ENCODE measurements at places on chromosomes 7 and 10. TPM values are rescaled to one million over a fixed set of nuclear protein-coding genes. Genes with fewer than 3 reads are reported as not detected.
A peak's percentile ranks its signal among the peaks of the same experiment; 100 is the strongest.

PSMG3 gene
- total RNA-seq: 28.3 TPM

GRCh38 chr7:107659666-107660065 is 962 bp upstream of the SLC26A4 start:
- H3K36me3 ChIP-seq: no peaks in the 10 kb centered on the region
- H3K4me3 ChIP-seq: peak overlapping the region; percentile 76
- no peak for DNase-seq
- H3K27ac ChIP-seq: no peak overlapping the region

SPDYE1 gene
- total RNA-seq: not detected

CLDN4 gene
- 18.6 TPM for total RNA-seq

CDC14C gene
- 0.54 TPM for total RNA-seq

CACNA2D1 gene
- total RNA-seq: 33.7 TPM

ZNF746 gene
- 12.9 TPM for total RNA-seq

DNA sequence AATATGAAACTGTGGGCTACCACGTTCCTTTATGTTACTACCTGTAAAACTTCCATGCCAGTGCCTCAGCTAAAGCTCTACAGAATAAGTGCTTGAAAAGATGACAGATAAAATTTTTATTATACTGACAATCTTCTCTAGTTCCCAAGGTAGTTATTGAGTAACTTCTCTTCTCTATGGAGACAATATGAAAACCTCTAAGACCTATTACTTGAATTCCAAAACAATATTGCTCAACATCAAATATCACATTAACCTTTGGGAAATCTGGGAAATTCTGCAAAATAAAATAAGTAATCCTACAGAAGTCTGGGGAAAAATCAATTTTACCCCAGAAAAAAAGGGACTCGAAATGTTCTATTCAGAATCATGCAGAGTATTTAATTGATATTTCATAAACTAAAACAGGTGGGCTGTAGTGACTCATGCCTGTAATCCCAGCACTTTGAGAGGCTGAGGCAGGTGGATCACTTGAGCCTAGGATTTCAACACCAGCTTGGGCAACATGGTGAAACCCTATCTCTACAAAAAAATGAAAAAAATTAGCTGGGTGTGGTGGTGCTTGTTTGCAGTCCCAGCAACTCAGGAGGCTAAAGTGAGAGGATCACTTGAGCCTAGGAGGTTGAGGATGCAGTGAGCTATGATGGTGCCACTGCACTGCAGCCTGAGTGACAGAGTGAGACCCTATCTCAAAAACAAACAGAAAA is 23.8 kb upstream of the ANK3 start:
- no peaks in the 10 kb centered on the region for H3K36me3 ChIP-seq
- no peak for DNase-seq
- no peaks in the 10 kb centered on the region for H3K4me1 ChIP-seq
- no peak overlapping the region for H3K4me3 ChIP-seq
- peaks cover 13% of the 10 kb centered on the region for H3K27me3 ChIP-seq

FRAT1 gene
- total RNA-seq: 6.1 TPM

DNA sequence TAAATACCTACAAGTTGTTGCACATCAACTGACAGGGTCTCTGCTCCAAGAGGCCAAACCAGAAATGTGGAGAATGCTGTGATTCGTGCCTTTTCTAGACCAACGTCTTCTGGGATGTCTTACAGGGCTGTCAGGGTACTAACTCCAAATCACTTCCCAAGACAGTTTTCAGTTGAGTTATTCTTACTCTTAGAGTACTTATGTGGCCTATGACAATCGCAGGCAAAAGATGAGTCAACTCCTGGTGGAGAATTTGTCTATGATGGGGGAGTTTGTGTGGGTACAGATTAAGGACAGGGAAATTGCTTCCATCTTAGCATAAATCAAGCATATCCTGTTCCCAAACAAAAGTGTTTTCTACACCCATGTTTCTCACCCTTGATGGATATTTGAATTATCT is 734.8 kb downstream of the TNS3 start:
- no peak for DNase-seq
- H3K36me3 ChIP-seq: no peaks in the 10 kb centered on the region
- H3K27ac ChIP-seq: no peak overlapping the region
- no peaks in the 10 kb centered on the region for H3K4me1 ChIP-seq
- H3K27me3 ChIP-seq: no peaks in the 10 kb centered on the region

OR2A12 gene
- not detected for total RNA-seq

DNA sequence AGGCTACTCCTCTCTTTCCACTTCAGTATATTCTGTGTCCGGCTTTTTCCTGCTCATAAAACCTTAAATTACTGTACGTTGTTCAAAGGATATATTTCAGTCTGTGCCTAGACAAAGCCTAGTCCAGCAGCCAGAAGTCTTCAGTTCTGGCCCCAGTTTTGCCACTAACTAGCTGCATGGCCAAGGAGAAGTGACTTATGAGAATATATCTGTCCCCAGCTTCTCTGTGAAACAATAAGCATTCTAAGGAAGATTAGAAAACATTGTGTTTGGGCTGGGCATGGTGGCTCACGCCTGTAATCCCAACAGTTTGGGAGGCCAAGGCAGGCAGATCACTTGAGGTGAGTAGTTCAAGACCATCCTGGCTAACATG is 105.0 kb upstream of the HDAC9 start:
- H3K27me3 ChIP-seq: no peaks in the 10 kb centered on the region
- peaks cover 13% of the 10 kb centered on the region for H3K4me1 ChIP-seq
- DNase-seq: no peak
- H3K4me3 ChIP-seq: no peak overlapping the region

DNA sequence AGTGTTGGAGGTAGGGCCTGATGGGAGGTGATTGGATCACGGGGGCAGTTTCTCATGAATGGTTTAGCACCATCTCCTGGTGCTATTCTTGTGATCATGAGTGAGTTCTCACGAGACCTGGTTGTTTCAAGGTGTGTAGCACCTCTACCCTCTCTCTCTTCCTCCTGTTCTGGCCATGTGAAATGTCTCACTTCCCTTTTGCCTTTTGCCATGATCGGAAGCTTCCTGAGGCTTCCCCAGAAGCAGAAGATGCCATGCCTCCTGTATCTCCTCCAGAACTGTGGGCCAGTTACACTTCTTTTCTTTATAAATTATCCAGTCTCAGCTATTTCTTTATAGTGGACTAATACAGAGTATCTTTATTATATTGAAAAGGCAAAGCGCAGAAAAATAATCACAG is 90.1 kb downstream of the FAM171A1 start:
- H3K36me3 ChIP-seq: no peaks in the 10 kb centered on the region
- no peak for DNase-seq
- no peaks in the 10 kb centered on the region for H3K4me1 ChIP-seq
- H3K4me3 ChIP-seq: no peak overlapping the region
- no peaks in the 10 kb centered on the region for H3K27me3 ChIP-seq

COBL gene
- 51.9 TPM for total RNA-seq

DNA sequence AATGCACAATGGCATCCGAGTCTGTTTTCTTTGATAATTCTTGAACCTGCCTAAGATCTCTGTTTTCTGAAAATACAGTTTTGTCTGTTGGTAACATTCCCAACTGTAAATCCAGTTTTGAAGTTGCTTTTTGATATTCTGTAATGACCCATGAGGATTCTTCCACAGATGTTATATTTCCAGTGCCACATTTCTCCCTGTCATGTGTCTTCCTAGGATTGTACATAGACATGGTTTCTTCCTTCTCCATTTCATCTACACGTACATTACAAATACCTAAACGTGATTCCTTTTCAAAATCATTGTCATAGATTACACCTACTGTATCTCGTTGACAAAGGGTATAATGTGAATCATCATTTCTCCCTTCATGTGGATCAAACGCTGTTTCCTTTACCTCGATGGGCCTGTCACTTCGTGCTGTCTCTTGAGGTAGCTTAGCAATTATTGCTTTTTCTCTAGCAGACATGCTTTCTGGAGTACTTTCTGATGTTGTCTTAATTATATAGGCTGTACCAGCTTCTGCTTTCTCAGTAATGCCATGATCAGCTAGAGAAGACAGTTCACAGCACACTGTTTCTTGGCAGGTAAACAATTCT is 40.3 kb downstream of the PPP1R3A start:
- no peaks in the 10 kb centered on the region for H3K27me3 ChIP-seq
- H3K27ac ChIP-seq: no peak overlapping the region
- no peak for DNase-seq
- no peaks in the 10 kb centered on the region for H3K36me3 ChIP-seq

- DNase-seq: no peak
- H3K4me1 ChIP-seq: no peaks in the 10 kb centered on the region
- H3K4me3 ChIP-seq: no peak overlapping the region
- no peaks in the 10 kb centered on the region for H3K27me3 ChIP-seq
These were observed 937.7 kb downstream of the SORCS1 start for GRCh38 chr10:106226828-106227227.

DNA sequence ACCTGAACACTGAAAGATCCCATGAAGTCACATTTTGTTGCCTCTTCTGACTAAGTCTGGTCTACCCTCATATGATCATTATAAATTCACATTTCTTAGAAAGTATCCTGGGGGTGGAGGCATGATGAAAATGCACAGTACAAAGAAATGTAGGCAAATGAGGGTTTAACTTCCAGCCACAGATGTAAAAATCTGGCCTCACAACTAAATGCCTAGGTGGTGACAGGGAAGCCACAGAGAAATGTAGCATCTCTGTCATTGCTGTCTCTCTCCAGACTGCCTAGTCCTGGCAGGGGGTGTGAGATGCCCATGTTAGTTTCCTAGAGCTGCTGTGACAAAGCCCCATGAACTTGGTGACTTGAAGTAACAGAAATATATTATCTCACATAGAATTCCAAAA is 395.9 kb downstream of the SORCS3 start:
- DNase-seq: no peak
- no peak overlapping the region for H3K4me3 ChIP-seq
- no peaks in the 10 kb centered on the region for H3K36me3 ChIP-seq
- no peak overlapping the region for H3K27ac ChIP-seq
- no peaks in the 10 kb centered on the region for H3K4me1 ChIP-seq
- H3K27me3 ChIP-seq: no peaks in the 10 kb centered on the region

DNA sequence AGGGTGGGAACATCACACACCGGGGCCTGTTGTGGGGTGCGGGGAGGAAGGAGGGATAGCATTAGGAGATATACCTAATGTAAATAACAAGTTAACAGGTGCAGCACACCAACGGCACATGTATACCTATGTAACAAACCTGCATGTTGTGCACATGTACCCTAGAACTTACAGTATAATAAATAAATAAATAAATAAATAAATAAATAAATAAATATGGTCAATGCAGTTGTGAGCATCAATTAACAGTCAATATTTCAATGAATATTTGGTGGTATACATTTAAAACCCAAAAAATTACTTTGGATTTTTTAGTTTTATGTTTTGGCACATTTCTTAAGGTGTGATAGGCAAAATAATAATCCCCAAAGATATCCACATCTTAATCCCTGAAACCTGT is 15.6 kb downstream of the TRDMT1 start:
- DNase-seq: no peak
- H3K27ac ChIP-seq: no peak overlapping the region
- H3K36me3 ChIP-seq: no peaks in the 10 kb centered on the region
- no peaks in the 10 kb centered on the region for H3K27me3 ChIP-seq
- H3K4me1 ChIP-seq: peaks cover 14% of the 10 kb centered on the region
- H3K4me3 ChIP-seq: no peak overlapping the region

ELAPOR2 gene
- total RNA-seq: 42.9 TPM

DNA sequence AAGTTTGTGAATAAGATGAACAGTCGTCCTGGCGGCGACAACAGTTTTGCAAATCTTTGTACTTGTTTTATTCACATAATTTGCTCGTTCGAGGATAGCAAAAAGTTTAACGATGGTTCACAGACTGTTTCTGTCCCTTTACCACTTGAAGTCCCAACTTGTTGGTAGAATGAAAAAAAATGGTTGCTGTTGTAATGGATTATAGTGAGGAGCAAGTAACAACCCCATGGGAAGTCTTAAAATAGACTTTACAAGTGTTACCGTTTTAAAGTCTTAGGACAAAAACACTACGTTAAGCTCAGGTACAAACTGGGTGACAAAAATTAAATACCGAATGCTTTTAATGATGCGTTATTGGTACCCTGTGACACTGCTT is 589 bp downstream of the LSM8 start:
- no peak for DNase-seq
- peak overlapping the region; percentile 62 for H3K27ac ChIP-seq
- peaks cover 18% of the 10 kb centered on the region for H3K36me3 ChIP-seq
- no peaks in the 10 kb centered on the region for H3K4me1 ChIP-seq

NACAD gene
- 11.2 TPM for total RNA-seq

DNA sequence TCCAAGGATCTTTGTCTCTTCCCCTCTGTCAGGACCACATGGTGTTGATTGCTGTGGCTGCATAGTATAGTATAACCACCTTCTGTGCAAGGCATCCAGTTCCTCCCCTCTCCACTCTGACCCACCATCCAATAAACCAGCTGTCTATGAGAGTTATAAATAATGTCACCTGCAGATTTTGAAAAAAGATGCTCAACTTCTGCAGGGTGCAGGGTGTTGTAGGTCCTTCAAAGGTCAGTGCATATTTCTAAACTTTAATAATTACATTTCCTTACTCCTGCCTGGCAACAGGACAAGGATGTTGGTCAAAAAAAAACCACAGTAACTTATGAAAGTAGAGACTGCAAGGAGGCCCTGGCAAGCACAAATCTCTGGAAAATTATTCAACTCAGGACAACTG is 166.2 kb downstream of the PKD1L1 start:
- H3K4me1 ChIP-seq: no peaks in the 10 kb centered on the region
- no peaks in the 10 kb centered on the region for H3K36me3 ChIP-seq
- H3K27me3 ChIP-seq: no peaks in the 10 kb centered on the region
- H3K27ac ChIP-seq: no peak overlapping the region
- H3K4me3 ChIP-seq: no peak overlapping the region

GRCh38 chr10:110681023-110681681 is 37.0 kb downstream of the RBM20 start:
- H3K4me1 ChIP-seq: peaks cover 16% of the 10 kb centered on the region
- no peak overlapping the region for H3K27ac ChIP-seq
- DNase-seq: peak; percentile 77
- no peaks in the 10 kb centered on the region for H3K36me3 ChIP-seq

CALCR gene
- total RNA-seq: 1.4 TPM

HOXA6 gene
- total RNA-seq: not detected

DNA sequence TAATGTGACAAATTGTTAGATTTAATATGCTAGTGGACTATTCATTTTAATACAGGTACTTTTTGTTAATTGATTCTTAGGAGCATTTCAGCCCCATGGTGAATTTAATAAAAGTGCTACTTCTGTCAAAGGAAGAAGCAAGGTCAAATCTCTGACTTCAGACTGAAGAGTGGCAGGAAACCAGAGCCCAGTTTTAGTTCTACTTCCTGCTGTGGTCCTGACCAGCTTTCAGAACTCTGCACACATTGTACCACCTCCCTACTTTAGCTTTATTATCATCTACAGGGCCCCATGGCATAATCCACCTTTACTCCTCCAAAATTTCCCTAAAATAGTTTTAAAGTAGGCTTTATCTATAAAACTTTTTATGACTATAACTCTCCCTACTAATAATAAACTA is 33.7 kb downstream of the CTTNBP2 start:
- peaks cover 15% of the 10 kb centered on the region for H3K4me1 ChIP-seq
- no peaks in the 10 kb centered on the region for H3K36me3 ChIP-seq
- H3K27me3 ChIP-seq: no peaks in the 10 kb centered on the region

DNA sequence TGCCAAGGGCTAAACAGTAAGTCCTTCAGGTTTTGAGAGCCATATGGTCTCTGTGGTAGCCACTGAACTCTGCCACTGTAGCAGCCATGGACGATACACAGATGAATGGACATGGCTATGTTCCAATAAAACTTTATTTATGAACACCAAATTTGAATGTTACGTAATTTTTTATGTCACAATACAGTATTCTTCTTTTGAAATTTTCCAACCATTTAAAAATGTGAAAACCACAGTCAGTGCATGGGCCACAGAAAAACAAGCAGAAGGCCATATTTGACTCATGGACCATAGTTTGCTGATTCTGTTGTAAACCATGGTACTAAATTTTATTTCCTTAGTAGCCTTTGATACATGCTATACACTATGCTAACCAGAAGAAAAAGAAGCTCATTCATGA is 361.8 kb downstream of the MAGI2 start:
- DNase-seq: no peak
- no peaks in the 10 kb centered on the region for H3K36me3 ChIP-seq
- no peaks in the 10 kb centered on the region for H3K27me3 ChIP-seq
- H3K27ac ChIP-seq: no peak overlapping the region
